Hippocampal formation (tissue), 2 donors: ENCODE measurements at places on chromosomes 7 and 10.

- DNase-seq: no peak
Observed at GRCh38 chr10:100419911-100420449, 42.8 kb upstream of the WNT8B start.

GRCh38 chr10:79145174-79145483, 76.4 kb downstream of the ZMIZ1 start:
- no peak for DNase-seq

- DNase-seq: no peak
Observed at GRCh38 chr10:90966146-90966545, 45.3 kb upstream of the ANKRD1 start.

DNA sequence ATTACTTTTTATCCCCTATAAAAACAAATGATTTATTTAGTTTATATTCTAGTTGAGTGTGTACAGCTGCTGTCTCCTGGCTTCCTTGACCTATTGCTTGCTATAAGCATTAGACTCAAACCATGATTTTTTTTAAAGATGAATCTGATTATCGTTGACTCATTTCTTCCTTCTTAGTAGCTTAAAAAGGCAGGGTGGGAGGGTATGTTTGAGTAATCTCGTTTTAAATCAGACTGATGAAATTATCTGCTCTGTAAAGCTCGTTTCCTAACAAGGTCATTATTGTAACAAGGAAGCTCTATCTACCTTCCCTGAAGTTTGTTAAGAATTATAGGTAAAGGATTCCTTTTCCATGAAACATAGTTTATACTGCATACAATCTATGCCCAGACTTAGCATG, 276.3 kb upstream of the KCND2 start:
- no peak for DNase-seq

DNA sequence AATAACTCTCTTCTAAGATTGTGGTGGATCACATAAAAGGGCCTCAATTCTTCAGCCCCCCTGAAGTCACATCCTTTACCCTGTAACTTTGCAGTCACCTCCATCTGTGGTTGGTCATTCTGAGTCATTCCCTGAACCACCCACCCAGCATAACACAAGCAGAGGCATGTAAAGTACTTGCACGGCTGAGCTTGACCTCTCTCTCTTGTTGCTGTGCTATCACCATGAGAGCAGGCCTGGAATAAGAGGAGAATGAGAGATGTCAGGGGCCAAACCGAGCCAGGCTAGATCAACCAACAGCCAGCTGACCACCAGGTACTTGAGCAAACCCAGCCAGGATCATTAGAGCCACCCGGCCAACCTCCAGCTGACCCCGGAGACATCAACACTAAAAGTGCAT, 13.5 kb upstream of the STK17A start:
- no peak for DNase-seq

DNA sequence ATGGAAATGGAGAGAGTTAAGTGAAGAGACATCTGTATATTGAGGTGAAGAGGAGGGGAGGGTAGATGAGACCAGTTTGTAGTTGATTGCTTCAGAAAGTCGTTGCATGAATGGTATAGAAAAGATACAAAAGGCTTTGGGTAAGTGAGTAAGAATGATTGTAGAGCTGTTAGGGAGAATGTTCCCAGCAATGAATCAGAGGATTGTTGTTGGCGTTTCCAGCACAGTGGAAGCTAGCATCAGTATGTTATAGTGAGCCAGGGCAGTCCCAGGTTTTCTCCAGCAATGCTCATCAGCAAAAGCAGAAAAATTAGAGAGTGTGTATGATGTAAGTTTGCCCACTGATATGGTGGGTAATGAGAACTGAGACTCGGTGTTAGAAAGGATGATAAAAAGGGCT, 15.4 kb upstream of the CDK6 start:
- no peak for DNase-seq

- no peak for DNase-seq
Observed at GRCh38 chr10:88038268-88038667, 174.8 kb downstream of the PTEN start.

GRCh38 chr7:4642468-4643203, 39.5 kb upstream of the FOXK1 start:
- DNase-seq: no peak

DNA sequence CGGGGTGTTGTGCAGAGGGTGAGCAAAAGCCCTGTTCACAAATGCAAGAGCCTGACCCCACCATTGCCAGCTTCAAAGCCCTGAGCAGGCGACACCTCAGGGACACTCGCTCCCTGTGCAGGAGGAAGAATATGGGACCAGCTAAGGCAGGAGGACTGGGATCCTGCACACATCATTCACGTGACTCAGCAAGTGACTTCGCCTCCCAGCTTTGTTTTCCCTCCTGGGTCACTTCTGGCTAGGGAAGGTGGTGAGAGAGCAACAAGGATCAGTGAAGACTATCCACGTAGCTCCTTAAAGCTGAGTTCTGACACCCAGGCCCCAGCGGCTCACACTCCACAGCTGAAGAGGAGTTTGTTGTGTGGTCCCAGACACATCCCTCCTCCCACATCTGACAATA, 164.3 kb downstream of the FGFR2 start:
- no peak for DNase-seq

- no peak for DNase-seq
Observed at GRCh38 chr7:139574618-139575337, 51.3 kb downstream of the CLEC2L start.

- peak; percentile 83 for DNase-seq
Observed at GRCh38 chr7:99325592-99326407, at the start of gene ARPC1A. TSS of gene ARPC1A (plus strand) at chr7:99325898. CDS start at chr7:99333354, 7,456 bp downstream.

DNA sequence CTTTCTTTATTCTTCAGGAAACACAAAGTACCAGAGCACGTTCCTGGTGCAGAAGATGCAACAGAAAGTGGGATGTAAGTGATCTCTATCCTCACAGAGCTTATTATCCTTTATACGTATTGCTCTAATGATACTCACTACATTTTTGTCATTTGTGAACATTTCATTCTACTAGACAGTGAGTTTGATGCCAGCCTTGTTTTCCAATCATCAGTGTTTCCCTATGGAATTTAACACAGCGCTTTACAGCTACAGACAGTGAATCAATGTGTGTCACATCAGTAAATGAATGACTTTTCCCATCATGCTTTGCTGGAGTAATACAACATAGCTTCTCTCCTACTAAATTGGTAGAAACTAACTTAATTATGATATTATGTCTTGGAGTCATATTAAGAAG, 175.5 kb downstream of the SDHAF3 start:
- DNase-seq: no peak

DNA sequence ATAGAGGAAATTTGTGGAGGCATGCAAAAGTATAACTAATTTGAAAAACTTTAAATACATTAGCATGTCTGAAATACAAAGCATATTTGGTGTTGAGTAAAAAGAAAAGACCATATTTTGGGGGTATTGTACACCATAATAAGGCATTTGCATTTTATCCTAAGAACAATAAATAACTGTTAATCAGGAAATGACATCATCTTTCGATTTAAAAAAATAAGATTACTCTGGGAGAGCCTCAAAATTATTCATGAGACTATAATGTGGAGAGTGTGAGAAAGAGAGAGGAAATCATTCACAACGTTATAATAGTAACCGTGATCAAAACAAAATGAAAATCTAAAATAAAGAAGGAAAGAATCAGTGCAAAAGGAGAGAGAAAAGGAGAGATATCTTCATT, 712.3 kb upstream of the POT1 start:
- DNase-seq: no peak

DNA sequence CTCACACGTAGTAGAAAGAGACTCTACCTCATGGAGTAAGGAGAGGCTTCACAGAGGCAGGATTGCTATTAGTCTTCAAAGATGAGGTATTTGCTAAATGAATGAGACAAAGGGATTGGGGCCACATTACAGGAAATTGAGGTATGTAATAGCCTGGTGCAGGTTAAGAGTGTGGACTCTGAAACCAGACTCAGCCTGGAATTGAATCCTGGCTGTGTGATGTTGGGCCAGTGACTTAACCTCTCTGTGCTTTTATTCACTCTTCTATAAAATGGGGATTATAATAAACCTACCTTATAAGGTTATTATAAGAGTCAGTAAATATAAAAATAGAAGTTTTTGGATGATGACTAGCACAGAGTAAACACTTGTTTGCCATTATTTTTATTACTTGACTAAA, 64.7 kb upstream of the ATRNL1 start:
- no peak for DNase-seq

GRCh38 chr10:79148452-79149344, 79.9 kb downstream of the ZMIZ1 start:
- DNase-seq: peak; percentile 79

GRCh38 chr7:90511776-90512175, 42.3 kb downstream of the PTTG1IP2 start:
- no peak for DNase-seq

DNA sequence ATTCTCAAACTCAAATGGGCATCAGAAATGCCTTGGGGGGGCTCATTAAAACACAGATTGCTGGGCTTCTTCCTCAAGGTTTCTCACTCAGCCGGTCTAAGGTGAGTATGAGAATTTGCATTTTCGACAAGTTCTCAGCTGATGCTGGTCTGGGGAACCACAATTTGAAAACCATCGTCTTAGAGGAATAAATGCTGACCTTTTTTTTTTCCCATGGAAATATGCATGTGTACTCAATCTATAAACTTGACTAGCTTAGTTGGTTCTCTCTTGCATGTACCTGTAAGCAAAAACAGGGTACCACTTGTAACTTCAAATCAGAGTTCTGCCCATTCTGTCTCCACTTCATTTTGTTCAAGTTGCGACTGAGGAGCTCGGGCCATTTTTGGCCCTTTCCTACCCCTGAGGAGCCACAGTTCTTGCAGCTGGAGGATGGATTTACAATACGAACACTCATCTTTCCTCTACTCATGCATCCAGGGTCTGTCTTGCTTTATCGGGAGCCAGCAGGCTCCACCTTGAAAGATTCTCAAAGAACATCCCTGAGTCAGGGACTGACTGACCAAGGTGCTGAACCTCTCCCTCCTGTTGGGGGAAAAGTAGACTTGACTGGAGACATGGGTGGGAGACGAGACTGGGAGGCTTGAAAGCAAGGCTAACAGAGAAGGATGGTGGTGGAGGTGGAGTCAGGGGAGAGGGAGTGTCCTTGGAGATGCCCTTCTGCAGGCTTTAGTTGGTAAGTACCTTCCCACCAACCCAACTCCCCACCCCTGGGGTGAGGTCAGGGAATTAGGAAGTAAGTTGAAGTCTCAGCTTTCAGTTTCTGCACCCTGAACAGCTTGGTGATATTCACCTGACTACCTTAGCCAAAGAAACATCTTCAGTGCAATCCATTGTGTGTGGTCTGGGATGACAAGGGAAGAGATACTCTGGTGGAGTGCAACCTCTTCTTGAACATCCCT, 3.7 kb upstream of the MAPK8 start:
- DNase-seq: no peak

DNA sequence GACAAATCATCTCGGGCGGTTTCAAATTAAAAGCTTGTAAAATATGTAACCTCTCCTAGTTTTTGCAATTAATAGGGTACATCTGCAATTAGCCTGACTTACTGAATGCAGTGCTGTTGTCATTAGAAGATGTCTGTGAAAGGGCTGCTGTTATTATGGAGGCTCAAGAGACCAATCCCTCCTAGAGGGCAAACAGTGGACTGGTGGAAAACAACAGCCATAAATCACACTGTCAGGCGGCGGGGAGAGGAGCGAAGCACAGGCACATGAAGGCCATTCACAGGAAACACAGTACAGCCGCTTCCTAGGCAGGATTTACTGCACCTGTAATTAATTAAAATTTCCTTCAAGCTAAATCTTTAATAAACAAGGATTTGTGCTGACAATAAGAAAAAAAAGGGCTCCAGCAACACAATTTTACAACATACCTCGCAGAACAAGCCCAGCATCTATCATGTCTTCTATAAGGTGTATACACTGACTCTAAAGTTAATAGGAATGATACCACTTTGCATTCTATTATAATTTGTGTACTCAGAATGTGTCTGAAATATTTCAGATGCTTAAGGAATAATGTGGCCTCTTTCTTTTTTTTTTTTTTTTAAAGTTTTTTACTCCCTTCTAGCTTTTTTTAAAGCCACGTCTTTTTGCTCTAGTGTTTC, 50.7 kb downstream of the ERCC6 start:
- DNase-seq: no peak

GRCh38 chr7:100865938-100866728, 1.1 kb upstream of the TRIP6 start:
- peak; percentile 81 for DNase-seq

GRCh38 chr7:27064661-27065060, 31.1 kb downstream of the HOXA1 start:
- no peak for DNase-seq

DNA sequence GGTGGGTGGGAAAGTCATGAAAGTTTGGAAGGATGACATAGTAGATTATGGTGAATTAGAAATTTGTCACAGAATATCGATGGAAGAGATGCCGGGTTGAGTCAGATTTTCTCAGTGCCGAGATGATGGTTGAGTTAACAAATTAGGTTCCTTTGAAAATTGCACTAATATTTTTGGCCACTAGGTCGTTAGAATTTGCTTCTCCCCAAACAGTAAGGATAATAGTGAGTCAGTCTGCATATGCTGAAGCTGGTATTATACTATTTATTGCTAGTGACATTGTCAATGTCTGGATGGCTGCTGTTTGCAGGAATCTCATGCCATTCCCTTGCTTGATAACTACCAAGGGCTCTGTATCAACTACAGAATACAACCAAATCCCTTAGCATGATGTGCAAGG, 37.7 kb upstream of the MINDY3 start:
- DNase-seq: no peak

- peak; percentile 31 for DNase-seq
Observed at GRCh38 chr10:124612611-124613498, 131.3 kb downstream of the FAM53B start.

- DNase-seq: no peak
Observed at GRCh38 chr7:132108563-132108962, 467.7 kb downstream of the PLXNA4 start.

DNA sequence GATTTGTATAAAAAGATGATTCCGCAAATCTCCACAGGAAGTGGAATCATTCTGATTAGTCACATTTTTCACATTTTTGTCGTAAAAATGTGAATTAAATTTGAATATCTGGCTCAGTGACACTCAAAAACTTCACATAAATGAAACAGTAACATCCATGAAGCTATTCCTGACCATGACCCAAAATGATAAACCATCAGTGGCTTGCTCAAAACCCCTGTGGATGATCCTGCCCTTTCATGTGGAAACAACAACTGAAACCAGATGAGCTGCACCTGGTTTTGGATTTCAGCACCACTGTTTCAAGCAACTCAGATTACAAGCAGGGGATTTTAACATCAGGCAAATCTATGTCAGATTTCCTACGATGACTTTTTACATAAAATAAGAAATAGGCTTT, 80.3 kb downstream of the AMPH start:
- DNase-seq: no peak

- no peak for DNase-seq
Observed at GRCh38 chr10:78255796-78256638, 222.4 kb downstream of the RPS24 start.

DNA sequence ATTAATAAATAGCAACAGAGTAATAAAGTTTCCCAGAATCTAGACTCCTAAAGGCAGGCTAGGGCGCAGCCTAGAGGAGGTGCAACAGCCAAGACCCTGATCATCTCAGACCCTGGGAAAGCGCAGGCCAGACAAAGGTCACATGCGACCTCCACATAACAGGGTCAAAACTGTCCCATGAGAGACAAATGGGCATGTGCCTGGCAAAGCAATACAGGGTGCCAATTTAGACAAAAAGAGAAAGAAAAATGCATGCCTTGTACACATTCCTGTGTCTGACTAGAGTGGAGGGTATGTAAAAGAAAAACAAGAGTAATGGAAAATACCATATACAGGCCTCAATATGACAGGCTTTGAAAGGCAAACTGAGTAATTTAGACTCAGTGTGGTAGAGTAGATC, 22.2 kb downstream of the MPP7 start:
- no peak for DNase-seq
